ENCODE measurements at places on chromosomes 7 and 10.

GRCh38 chr10:74612195-74612594 is 214.2 kb upstream of the KAT6B start:
- no peak for DNase-seq

- no peak for DNase-seq
These were observed 71.7 kb downstream of the GNAT3 start for GRCh38 chr7:80439894-80440821.

DNA sequence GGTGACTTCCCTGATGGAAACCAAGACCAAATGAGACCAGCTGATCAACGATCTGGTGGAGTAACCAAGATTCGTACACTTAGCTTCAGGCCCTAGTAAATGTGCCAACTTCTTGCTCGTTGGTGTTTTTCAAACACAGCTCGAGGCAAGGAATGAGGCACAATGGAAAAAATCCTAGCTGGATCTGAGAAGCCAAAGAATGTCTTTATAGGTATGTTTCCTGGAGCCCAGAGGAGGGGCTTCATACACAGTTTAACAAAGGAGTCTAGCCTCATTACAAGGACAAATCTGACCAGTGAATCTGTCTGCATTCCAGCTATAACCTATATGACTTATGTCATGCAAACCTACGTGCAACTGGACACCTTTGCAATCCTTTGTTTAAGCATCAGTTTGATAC is 3.7 kb downstream of the COL17A1 start:
- DNase-seq = no peak

GRCh38 chr7:30907527-30908267 is 4.0 kb upstream of the AQP1 start:
- no peak for DNase-seq

DNA sequence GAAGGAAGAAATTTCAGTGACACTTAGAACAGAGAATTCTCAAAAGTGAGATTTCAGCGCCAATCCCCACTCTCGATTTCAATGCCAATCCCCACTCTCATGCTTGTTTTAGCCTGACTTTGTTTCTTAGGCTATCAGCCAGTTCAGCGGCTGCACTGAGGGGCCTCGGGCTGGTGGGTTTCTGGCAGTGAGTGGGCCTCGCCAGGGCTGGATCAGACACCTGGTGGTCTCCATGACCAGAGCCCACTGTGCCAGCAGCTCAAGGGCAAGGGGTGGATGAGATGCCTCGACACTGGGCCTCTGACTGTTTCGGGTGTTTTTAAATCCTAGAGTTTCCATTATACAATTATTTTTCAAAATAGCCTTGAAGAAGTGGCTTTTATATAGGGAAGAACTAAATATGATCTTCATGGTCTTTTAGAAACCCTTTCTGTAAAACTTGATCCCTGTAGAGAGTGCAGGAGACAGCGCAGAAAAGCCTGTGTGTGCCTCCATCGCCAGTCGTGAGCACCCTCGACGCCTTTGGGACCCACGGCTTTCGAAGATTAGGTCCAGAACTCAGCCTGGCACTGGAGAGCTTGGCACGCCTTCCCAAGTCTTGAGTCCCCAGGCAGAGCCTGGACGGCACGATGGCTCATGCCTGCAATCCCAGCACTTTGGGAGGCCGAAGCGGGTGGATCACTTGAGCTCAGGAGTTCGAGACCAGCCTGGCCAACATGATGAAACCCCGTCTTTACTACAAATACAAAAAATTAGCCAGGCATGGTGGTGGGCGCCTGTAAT is 76.2 kb downstream of the INPP5A start:
- DNase-seq = no peak

- DNase-seq = no peak
These were observed 9.0 kb upstream of the MAFK start for GRCh38 chr7:1521456-1521855.

GRCh38 chr10:104441329-104442000 is 87.8 kb downstream of the CFAP58 start:
- no peak for DNase-seq

DNA sequence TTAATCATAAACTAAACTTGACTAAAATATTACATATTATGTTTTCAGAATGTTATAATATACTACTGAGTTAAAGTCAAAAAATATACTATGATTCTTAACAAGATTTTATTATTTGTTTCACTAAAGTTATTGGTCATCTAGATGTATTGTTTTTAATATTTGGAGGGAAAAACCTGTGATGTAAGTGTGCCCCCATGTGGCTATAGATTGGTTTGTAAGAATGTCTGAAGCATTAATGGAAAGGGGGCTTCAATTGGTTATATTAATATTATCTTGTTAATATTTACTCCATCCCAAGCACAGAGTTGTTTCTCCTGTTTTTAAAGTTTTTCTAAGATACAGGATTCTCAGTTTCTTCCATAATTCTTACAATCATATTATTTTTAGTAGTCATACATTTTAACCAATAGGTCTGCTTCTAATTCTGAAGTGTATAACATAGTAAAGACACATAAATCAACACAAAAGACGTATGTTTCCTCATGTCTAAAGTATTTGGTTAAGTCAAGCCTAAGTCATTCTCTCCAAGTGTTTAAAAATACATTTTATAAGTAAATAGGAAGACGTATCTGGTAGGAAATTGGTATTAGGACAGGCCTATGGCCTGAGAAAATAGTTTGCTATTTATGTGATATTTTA is 58.0 kb downstream of the GNAT3 start:
- DNase-seq = no peak

GRCh38 chr7:108417144-108417543 is 39.1 kb downstream of the NRCAM start:
- DNase-seq = no peak

GRCh38 chr10:17427201-17427600 is 27.2 kb downstream of the ST8SIA6 start:
- DNase-seq = no peak

- no peak for DNase-seq
These were observed 306.5 kb downstream of the GATA3 start for GRCh38 chr10:8360814-8361509.

GRCh38 chr7:21869785-21870402 is 75.8 kb downstream of the CDCA7L start:
- no peak for DNase-seq

GRCh38 chr7:41774966-41775365 is 72.1 kb upstream of the INHBA start:
- no peak for DNase-seq

GRCh38 chr10:58757352-58758065 is 244.8 kb downstream of the BICC1 start:
- no peak for DNase-seq

DNA sequence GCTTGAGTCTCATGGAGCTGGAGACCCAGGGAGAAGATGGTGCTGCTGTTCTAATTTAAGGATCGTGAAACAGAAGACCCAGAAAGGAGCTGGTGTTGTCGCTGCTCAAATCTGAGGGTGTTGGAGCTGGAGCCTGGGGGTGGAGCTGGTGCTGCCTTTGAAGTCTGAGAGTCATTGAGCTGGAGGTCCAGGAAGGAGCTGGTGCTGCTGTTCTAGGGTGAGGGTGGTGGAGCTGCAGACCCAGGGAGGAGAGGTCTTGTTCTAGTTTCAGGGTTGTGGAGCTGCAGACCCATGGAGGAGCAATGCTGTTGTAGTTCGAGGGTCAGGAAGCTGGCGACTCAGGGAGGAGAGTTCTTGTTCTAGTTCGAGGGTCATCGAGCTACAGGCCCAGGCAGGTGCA is 84.1 kb upstream of the ZNF479 start:
- DNase-seq = no peak

GRCh38 chr7:1033546-1034145 is 10.7 kb upstream of the GPR146 start:
- no peak for DNase-seq

DNA sequence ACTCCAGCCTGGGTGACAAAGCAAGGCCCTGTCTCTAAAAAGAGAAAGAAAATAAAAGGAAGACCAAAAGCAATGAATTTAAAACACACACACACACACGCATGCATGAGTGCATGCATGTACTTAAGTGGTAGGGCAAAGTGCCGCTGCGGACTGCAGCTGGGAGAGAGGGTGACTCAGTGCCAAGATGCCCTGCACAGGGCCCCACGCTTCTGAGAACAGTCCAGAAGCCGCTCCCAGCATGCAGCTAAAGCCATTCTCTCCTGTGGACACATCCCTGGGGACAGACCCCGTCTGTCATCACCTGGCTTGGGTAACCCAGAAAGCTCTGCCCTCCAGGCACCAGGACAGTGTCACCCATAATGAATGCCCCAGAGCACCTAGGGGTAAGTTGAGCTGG is 61.0 kb upstream of the MYL10 start:
- DNase-seq = no peak

DNA sequence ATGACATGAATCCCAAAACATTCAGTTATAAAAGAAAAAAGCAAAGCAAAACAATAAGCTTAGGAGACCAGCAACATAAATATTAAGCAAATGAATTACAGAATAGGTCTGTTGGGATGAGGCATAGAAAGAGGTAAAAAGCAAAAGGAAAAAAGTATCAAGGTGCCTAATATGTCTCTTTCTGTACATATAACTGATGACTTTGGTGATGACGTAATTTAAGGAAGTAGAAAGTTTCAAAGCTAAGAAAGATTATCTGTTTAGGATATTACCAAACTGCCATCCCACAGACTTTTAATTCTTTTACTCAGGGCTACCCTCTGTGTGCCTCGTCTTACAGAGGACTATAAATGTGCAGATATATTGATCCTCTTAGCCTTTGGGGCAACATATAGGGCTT is 1066.5 kb downstream of the SORCS3 start:
- DNase-seq = no peak

DNA sequence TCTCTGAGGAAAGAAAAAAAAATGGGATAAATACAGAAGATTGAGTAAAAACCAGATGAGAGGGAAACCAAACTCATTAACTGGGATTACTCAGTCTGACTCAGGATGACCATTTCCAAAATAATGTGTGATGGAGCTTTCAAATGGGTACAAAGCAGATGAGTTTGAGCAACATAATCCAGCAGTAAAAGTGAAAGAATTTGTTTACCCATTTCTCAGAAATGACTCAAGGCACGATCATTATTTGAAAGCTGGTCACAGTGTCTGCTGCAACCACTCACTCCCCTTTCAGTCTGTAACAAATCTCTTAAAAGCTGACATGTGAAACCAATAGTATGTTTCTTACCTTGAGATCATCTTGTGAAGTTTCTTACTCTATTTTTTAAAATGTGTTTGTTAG is 104.7 kb upstream of the KLF14 start:
- DNase-seq = no peak

- DNase-seq = no peak
These were observed 11.9 kb downstream of the ZCCHC24 start for GRCh38 chr10:79433324-79434222.

DNA sequence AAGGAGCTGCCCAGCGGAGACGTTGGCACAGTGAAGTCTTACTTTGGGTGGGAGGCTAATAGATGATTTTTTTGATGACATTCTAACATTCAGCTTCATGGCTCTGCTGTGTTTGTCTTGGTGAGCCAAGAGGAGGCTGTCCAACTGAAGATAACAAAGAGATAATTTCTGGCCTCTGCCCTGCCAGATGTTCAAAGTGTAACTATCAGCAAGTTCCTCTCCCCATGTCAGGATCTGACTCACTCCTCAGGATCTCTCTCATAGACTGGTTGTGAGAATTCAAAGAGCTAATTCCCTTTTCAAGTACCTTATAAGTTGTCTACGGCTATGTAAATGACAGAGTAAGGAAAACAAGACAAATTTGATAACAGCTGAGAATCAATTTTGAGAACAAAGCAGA is 1340.9 kb downstream of the XPNPEP1 start:
- no peak for DNase-seq

DNA sequence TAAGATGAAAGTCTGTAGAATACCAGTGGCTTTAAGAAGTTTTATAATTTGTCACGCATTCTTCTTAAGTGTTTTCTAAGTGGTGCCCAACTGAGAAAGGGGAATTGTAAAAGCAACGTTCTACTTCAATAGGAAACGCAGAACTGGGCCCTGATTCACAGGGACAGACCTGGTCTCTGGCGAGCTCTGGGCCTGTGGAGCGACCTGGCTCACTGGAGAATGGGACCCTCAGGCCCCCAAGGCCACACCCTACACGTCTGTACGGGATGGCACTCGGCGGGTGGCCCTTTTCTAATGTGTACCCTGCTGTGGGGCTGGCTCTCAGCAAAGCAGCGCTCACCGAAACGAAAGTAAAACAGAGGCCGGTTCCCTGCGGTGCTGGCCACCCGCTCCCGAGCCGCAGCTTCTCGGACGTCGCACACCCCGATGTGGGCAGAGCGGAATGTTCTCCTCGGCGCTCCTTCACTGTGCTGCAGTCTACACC is 205.0 kb downstream of the DIP2C start:
- DNase-seq = no peak

DNA sequence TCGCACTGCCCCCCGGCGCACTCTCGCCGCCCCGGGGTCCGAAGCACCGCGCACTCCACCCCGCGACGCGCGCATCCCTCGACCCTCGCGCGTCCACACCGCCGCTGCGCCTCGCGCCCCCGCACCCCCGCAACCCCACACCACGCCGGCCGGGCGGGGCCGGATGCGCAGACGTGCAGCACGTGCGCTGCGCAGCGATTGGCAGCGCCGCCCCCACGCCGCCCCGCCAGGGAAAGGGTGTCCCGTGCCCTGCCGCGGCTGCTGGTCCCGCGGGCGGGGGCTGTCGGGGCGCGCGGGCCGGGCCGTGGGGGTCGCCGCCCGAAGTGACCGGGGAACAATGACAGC is 53.7 kb upstream of the KDM7A start:
- DNase-seq = peak; percentile 78

DNA sequence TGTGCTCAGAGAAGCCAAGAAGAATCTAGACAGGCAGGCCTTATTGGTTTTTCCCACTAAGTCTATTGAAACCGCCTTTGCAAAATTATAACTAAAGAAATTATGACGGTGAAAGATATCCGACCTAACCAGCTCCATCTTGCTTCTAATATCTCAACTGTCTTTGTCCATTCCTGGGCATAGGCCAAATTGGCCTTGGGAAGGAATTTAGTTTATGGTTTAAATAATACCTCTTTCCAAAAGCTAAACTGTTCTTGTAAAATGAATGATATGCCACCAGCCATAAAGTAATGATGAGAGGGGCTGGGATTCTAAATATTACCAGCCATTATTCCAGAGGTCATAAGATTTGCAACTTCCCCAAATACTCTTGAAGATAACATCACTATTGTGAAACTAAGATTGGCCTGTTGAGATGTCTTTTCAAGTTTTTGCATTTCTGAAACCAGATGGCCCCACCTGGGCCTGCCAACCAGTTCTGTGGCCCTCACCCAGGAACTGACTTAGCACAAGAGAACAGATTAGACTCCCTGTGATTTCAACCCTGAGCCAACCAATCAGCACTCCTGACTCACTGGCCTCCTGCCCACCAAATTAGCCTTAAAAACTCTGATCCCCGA is 41.2 kb upstream of the SLC35G1 start:
- DNase-seq = no peak

DNA sequence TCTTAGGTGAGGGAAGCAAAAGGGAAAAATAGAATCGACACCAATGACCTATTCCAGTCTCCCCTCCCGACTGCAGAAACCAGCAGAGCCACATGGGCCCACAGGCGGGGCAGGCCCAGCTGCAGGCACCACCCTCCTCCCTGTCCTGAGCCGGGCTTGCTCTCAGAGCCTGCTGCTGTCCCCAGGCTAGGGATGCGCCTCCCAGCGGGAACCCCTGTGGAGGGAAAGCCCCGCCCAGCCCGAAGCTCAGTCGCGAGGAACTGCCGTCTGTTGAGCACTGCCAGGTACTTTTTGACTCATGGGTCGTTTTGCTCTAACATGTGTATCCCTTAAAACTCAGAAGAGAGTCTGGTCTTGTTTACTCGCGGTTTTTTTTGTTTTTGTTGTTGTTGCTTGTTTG is 124.5 kb upstream of the RET start:
- no peak for DNase-seq
